ENCODE measurements at places on chromosomes 2 and 18. TPM values are rescaled to one million over a fixed set of nuclear protein-coding genes. Genes with fewer than 3 reads are reported as not detected.

RGPD8 gene
- total RNA-seq: 24.5 TPM

GRCh38 chr2:96962567-96963203 is 23.7 kb downstream of the FAM178B start:
- no peaks in the 10 kb centered on the region for H3K36me3 ChIP-seq
- H3K27ac ChIP-seq: no peak overlapping the region
- no peak overlapping the region for H3K4me3 ChIP-seq
- no peaks in the 10 kb centered on the region for H3K27me3 ChIP-seq
- DNase-seq: no peak
- H3K4me1 ChIP-seq: peaks cover 9% of the 10 kb centered on the region

GRCh38 chr2:241136661-241137260 is 12.5 kb downstream of the PASK start:
- no peak for DNase-seq
- H3K4me3 ChIP-seq: no peak overlapping the region
- peaks cover 23% of the 10 kb centered on the region for H3K36me3 ChIP-seq
- H3K4me1 ChIP-seq: no peaks in the 10 kb centered on the region
- H3K27ac ChIP-seq: no peak overlapping the region

OTX1 gene
- total RNA-seq: not detected

Measured in esophagus muscularis mucosa (tissue), 4 donors.